ENCODE measurements at places on chromosomes 5 and 9.

DNA sequence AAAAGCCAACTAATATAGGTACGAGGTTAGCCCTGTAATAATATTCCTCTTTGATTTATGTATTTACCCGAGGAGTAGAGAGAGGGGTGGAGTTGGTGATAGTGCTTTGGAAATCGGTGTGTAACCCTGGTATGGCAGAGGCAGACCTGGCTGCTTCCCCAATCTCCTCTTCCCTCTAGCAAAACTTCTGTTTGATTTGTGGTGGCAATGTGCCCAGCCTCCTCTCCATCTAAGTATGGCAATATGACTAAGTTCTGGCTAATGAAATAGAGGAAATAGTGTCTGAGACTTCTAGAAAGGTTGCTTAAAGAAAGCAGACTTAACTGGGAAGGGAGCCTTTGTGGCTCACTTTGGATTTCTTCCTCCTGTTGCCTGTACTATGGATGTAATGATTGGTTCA, 491.1 kb downstream of the ENC1 start:
- no peak for DNase-seq

DNA sequence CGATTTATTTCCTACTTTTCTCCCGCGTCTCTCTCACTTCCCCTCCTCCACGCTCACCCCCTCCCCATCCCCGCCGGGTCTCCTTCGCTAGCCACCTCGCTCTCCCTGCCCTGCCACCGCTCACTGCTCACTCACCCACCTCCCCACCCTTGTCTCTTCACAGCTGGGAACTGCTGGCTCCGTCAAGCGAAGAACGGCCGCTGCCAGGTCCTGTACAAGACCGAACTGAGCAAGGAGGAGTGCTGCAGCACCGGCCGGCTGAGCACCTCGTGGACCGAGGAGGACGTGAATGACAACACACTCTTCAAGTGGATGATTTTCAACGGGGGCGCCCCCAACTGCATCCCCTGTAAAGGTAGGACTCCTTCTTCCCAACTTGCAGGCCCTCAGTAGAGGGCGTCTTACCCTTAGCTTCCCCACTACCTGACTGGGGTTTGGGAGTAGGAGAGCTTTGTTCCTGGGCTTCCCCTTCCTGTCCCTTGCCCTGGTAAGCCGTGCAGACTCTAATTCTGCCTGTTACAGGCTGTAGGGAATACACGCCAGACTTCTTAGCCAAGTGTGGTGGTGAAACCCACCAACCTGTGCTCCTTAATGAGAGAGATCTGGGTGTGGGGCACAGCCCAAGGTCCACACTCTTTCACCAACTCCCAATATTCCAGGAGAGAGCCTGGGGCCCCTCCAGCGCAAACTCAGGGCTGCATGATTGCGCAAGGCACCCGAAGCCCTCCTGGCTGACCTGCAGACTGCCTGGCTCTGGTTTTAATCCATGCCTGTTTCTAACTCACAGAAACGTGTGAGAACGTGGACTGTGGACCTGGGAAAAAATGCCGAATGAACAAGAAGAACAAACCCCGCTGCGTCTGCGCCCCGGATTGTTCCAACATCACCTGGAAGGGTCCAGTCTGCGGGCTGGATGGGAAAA, 2.5 kb downstream of the FST start:
- peak; percentile 29 for DNase-seq

- peak; percentile 9 for DNase-seq
Observed at GRCh38 chr5:55993013-55993412, 1.8 kb downstream of the IL6ST start.

DNA sequence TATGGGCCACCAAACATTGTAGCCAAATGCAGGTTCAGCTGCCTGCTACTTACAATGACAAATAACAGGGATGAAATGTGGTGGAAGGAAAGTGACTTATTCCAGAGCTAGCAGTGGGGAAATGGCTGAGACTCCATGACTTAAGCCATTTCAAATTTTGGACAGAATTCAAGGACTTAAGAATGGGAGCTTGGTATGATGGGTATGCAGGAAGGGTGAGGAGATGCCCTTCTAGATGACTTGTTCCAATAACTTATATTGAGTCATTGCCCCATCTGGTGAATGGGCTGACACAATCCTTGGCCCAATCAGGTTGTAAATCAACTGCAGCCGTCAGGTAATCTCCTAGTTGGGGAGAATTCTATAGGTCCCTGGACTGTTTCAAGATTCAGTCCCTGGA, 230.7 kb upstream of the SGCD start:
- no peak for DNase-seq

- DNase-seq: no peak
Observed at GRCh38 chr9:109601181-109601580, 103.1 kb upstream of the PTPN3 start.

GRCh38 chr5:71475788-71476384, 20.4 kb downstream of the BDP1 start:
- peak; percentile 9 for DNase-seq

- peak; percentile 71 for DNase-seq
Observed at GRCh38 chr5:57171816-57172465, 1.9 kb upstream of the GPBP1 start.

GRCh38 chr9:94987731-94988130, 261.2 kb downstream of the AOPEP start:
- DNase-seq: no peak

- peak; percentile 76 for DNase-seq
Observed at GRCh38 chr5:33840927-33841547, 50.8 kb downstream of the ADAMTS12 start.

- DNase-seq: no peak
Observed at GRCh38 chr9:137678202-137678601, 59.4 kb downstream of the EHMT1 start.

DNA sequence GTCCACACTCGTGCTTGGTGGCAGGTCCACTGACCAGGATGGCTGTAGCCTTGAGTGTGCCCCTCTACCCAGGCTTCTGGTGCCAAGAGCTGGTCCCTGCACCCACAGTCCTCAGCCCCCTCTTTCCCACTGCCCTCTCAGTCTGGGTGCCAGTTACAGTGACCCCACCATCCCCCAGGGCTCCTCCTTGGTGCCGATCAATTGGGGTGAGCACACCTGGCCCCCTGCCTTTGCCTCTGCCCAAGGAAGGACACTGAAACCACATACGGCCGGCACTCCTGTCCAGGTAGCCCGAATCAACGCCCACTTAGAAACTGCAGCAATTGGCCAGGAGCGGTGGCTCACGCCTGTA, 18.5 kb upstream of the QRFP start:
- no peak for DNase-seq

- no peak for DNase-seq
Observed at GRCh38 chr5:133921979-133922378, 46.4 kb downstream of the C5orf15 start.

DNA sequence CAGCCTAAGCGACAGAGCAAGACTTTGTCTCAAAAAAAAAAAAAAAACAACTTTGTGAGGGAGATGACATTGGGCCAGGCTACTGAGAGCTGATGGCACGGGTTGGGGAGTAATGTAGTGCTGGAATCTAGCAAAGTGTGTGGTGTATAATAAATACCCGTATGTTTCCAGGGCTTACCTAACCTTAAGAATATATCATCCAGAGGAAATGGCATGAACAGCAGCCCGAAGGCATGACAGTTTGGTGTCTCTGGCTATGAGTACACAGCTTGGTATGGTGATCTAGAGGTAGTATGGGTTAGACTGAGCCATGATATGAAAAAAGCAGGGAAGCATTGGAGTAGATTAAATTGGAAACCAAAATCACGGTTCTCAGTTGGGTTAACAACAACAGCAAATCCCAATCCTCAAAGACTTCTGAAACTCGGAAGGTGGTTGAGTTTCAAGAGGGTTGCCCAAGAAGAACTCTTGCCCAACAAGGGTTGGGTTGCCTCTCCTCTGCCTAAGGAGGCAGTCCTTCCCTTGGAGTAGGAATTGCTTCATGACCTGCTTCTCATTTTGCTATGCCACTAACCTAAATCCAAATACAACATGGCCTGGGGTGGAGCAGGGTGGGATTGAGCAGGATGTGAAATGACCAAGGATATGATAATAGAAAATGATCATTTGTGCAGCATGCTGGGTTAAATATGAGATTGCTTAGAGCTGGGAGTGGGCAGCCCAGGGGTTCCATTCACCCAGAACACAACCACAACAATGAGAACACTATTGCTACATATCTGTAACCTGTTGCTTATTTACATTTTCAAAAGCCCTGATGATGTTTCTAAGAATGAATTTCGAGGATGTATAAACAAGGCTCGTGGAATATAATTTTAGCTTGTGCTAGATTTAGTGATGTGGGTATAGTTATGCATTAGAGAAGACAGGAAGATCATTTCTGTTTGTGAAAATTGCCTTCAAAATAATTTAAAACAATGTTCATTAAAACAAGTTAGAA, 64.6 kb upstream of the ZFR start:
- DNase-seq: no peak

DNA sequence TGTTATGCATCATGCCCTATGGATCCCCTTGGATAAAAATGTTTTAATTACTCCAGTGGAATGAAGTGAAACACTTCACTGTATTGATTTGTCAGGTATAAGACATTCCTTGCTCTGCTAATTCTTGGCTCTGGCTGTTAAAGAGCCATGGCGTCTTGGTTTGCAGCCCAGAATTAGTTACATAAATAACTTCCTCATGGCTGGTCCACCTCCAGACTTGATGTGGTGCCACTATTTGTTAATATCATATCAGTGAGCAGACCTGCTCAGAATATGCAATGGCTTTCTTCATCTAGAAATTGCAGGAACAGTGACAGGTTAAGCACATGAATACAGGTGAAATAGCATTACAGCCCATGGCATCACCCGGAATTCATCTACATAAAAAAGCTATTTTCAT, 446.9 kb upstream of the GRIN3A start:
- DNase-seq: no peak

- DNase-seq: no peak
Observed at GRCh38 chr9:122218935-122219855, 9.6 kb downstream of the LHX6 start.

DNA sequence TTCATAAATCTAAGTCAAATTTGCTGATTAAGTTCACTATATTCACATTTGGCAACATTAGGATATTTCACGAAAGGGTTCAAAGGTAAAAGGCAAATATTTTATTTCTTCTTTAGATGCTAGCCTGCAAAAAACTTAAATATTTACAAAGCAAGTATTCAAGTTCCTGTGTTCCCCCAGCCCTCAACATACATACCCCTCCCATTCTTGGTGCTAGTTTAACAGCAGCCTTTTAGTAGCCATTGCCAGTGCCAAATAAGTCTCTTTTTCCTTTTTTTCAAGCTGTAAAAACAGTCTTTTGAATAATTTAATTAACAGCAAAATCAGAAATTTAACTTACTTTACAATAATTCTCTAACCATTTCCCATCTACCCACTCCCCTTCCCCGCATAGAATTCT, 288.5 kb upstream of the TMEM161B start:
- no peak for DNase-seq

DNA sequence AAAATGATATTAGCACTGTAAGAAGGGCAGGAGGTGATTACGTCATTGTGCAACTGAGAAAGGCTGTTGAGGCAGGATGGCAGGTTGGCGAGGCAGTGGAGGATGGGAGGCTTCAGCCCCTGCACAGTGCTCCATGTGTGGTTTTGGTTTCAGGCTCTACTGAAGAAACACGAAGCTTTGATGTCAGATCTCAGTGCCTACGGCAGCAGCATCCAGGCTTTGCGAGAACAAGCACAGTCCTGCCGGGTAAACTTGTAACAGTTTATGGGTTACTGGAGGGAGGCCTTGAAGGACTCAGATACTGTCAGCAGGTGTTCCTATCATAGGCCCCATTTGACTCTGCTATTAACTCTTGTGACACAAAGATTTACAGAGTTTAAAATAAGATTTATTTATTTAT, 35.1 kb downstream of the SPTAN1 start:
- DNase-seq: peak; percentile 65

GRCh38 chr9:33431420-33431819, 16.0 kb downstream of the AQP3 start:
- DNase-seq: no peak

DNA sequence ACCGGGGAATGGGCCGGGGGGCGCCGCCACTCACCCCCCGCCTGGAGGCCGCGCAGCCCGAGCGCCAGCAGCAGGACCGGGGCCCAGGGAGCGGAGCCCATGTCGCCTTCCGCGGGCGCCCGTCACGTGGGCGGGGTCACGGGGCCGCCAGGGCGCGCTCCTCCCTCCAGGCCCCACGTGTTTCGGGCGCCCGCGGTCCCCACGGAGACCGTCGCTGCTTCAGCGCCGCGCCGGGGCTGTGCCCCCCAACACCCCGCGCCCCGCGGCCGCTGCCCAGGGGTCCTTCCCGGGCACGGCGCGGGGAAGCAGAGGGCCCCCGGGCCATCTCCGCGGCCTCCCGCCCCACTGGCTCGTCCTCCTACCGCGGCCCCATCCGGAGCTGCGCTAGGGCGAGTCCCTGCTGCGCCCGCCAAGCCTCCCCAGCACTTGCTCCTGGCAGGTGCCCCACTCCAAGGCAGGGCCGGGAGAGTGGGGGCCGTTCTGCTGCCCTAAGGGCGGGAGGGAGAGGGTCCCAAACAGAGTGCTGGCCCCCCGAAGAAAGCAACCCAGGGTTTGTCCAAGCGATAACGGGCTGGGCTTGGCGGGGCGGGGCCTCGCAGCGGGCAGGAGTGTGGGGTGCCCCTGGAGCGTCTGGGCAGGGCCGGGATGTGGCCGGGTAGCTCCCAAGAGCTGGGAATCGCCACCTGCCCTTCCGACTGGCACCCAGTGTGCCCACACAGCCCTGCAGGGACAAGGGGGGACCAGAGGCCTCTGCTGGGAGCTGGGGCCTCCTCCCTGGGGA, at the start of gene DPP7:
DPP7 (minus strand) TSS at position 121 of the 781 bp plus-strand sequence; CDS start at position 101, 20 bp downstream.
- DNase-seq: peak; percentile 82

GRCh38 chr5:146109379-146109778, 4.0 kb upstream of the PLAC8L1 start:
- no peak for DNase-seq

GRCh38 chr5:119339965-119340364, 15.9 kb upstream of the TNFAIP8 start:
- DNase-seq: peak; percentile 80

DNA sequence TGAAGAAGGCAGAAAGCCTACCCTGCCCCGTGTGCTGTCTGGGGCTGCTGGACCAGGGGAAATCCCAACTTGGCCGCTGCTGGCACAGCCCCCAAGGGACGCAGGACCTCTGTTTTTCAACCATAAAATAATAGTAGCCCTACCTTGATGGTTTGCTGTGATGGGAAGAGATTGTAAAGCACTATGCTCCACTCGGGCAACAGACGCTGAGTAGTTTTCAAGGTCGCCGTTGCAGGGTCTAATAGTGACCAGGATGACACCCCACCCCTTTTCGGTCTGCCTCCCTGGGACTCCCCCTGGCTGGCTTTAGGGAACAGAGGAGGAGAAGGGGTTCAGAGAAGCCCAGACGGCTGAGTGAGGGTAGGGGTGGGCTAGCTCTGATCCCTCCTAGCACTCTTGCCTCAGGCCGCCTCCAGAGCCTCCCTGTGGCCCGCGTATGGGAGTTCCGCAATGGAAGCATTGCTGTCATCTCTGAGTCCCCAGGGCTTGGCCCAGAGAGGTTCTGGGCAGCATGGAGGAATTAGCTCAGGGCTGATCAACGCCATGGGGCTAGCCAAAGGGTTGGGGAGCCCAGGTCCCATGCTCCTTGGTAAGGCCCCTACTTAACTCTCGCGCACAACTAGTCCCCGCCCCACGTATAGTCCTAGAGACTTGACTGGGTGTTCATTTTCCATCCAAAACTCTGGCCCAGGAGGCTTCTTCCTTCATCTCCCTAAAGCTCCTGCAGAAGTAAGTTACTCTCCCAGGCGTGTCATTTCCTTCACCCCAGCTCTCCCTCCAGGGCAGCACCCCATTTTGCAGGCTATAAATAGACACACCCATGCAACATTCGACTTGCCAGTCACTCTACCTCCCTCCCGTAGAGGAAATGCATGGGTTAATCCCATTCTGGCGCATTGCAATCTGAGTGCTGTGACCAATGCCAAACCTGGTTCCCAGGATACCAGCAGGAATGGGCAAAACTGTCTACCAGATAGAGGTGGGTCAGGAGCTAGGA, 1.1 kb upstream of the IRF1 start:
- peak; percentile 52 for DNase-seq

Data from GM12865 (cell line).